ENCODE measurements at places on chromosomes 1 and 21.

GRCh38 chr1:117118137-117118536 is 3.4 kb downstream of the TRIM45 start:
- no peak for DNase-seq

GRCh38 chr1:17950728-17951127 is 156.9 kb upstream of the IGSF21 start:
- DNase-seq, result no peak

DNA sequence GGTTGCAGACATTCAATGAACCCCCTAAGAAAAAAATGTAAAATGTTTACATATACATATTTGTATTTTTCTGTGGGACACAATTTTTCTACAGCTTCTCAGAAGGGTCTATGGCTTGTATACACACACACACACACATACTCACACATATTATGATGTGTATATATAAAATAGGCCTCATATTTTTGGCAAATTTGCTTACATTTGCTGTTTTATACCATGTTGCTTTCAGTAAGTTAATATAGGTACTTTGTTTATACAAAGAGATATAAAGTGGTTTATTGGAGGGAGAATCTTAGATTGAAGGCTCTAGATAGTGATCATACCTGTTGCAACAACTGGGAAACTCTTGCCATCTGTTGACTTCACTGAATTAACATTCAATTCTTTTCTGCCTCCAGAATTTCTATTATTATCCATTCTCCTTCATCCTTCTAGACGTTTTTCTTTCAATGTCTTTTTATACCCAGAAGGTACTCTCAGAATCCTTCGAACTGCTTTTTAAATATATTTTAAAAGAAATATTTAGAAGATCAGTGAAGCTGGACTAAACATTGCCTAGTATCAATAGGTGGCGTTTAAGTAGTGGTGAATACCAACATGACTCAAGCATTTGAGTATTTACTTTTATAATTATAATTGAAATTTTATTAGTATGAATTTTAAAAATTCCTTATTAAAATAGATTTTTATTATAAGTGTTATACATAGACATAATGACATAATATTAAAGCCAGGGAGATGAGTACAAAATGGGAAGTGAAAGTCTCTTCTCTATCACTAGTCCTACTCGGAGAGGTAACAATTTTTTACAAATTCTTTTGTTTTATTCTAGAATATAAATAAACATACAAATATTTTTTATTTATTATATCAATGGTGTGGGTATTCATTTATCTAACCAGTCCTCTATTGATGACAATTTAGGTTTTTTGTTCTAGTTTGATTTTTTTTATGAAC is 10.2 kb downstream of the CD55 start:
- no peak for DNase-seq

- no peak for DNase-seq
Observed at GRCh38 chr1:32142446-32143301, 34.8 kb downstream of the KPNA6 start.

DNA sequence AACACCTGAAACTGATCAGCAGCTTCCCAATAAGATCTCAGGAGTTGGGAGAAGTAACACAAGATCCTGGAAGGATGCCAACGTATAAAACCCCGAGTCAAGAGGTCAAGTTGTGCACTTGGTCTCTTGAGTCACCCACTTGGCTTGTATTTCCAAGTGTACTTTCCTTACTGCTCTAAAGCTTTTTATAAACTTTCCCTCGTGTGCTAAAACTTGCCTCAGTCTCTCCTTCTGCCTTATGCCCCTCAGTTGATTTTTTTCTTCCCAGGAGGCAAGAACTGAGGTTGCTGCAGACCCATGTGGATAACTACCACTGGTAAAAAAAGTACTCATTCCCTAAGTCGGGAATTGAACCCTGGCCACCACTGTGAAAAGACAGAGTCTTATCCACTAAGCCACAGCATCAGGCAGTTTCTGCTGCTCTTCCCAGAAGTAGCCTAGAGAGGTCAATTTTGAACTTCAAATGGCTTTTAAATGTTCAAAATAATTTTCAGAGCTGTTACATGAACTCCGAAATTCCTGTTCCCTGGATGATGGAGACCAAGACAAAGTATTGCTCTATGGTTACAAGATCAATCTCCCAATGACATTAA is 28.9 kb downstream of the ITLN2 start:
- DNase-seq, result no peak

GRCh38 chr21:17053321-17053720 is 459.5 kb upstream of the CXADR start:
- DNase-seq, result no peak

DNA sequence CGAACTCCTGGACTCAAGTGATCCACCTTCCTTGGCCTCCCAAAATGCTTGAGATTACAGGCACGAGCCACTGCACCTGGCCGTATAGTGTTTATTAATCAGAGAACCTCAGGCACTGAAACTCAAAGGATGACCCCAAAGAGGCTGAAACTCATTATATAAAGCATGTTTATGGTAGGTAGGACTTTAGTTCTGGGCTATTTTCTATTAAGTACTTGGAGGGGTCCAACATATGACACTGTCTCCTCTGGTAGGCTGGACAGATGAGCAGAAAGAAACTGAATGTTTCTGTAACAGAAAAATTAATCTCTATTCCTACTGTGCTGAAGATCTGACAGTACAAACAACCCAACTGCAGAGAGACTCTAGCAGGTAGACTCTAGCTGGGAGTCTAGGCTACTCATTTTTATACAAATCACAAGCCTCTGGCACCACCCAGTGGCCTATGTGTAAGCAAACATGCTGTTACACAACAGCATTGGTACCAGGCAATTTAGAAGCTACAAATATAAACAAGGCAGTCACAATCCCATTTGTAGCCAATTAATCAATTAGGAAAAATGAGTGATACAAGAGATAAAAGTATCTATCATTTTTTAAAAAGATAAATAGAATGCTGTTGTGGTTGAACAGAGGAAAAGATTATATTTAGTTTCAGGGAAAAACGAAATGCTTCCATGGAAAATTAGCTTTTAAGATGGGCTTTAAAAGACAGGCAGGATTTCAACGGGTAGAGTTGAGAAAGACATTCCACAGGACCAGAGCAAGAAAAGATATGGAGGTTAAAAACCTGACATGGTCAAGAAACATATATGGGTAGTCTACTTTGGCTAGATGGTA is 10.4 kb downstream of the DCAF8 start:
- DNase-seq, result peak; percentile 45

- DNase-seq, result no peak
Observed at GRCh38 chr21:24899138-24899537, 708.1 kb downstream of the MRPL39 start.

GRCh38 chr1:234433563-234434285 is 45.3 kb downstream of the TARBP1 start:
- peak; percentile 26 for DNase-seq

DNA sequence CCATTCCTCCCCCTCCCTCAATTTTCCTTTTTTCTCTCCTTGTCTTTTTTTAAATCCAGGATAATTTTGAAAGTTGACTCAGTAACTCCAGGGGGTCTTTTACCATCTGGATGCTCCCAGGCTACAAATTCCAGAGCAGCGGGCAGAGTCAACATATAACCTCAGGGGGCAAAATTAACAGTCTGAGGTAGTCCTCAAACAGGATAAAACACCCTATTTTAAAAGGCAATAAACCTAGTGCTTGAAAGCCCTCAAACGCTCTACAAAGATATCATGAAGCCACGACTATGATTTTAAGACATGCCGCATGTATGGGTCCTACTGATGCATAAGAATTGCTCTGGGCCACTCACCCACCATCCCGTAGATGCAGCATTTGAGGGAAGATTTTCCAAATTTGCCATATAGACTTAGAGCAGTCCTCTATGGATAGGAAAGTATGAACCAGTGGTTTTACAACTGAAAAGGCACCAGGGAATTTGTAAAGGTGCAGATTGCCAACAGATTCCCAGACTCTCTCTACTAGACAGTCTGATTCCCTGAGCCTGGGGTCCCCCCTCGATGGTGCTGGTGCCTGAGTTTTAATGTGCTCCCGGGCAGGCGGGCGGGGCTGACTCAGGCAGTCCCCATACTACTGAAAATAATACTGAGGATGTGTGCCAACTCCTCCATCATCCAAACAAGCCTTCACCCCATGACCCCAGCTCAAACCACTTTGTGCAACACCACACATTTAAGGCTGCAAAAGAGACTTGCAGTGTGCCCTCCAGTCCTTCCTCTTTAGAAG is 37.2 kb downstream of the PTPN14 start:
- DNase-seq, result no peak

DNA sequence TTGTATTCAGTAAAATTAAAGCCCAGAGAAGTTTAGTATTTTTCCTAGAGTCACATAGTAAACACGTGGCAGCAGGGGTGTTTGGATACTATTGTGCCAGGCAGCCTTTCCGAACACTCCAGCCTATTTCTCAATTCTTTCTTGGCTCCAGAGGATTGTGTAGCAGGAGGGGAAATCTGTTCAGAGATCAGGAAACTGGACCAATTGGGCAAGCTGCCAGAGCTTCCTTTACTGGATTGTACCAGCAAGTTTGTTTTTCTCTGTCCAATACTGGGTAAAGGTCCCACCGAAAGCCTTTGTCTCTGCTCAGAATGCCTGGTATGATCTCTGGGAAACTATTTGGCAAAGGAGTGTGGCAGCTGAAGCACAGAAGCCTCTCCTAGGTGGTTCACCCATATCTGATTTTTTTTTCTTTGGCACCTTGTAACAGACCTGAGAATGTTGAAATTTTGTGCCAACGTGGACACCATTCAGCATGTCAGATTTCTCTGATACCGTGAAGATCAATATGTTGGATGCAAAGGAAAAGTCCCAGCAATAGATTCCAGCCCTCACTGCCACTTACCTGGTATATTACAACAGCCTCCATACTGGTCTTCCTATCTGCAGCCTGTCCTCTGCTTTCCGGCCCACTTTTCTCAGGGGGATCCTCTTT is 126.2 kb downstream of the FGGY start:
- DNase-seq, result no peak

GRCh38 chr1:19219451-19219850 is 9.4 kb upstream of the UBR4 start:
- DNase-seq, result no peak

- DNase-seq, result peak; percentile 33
Observed at GRCh38 chr1:248924696-248925532, 18.9 kb downstream of the PGBD2 start.

GRCh38 chr1:117611894-117612483 is 6.1 kb downstream of the TENT5C start:
- no peak for DNase-seq

DNA sequence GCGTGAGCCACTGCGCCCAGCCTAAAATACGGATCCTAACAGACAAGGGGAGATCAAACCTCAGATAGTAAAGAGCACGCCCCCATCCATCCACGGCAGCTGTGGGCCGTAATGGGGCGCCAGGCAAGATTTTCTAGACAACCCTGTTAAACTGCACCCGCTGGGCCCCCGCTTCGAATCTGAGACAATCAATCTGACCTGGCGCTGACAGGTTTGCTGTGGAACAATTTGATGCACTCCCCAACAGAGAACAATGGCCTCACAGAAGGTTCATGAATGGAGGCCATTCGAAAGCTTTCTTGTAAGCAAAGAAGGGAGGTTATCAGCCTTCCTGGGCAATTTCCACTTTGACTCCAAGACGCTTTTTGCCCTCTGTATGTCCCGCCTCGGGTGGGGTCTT is 30.5 kb downstream of the CLSTN1 start:
- DNase-seq, result no peak

- no peak for DNase-seq
Observed at GRCh38 chr1:3017440-3018050, 3.7 kb upstream of the ACTRT2 start.
